Dermis blood vessel endothelial cell (primary cell): ENCODE measurements at places on chromosomes 4 and X. TPM values are rescaled to one million over a fixed set of nuclear protein-coding genes. Genes with fewer than 3 reads are reported as not detected.

SCRG1 gene
- total RNA-seq, result under 0.01 TPM in 1 of 2 replicates, not detected in the other

UGT2B15 gene
- not detected in 2 replicates for total RNA-seq

GPC4 gene
- 0.14 and 0.34 TPM in 2 replicates for total RNA-seq

SCLT1 gene
- total RNA-seq, result 11.1 and 12.6 TPM in 2 replicates

MYOZ2 gene
- under 0.01 TPM in 1 of 2 replicates, not detected in the other for total RNA-seq

EDA2R gene
- total RNA-seq, result 1.1 and 1.9 TPM in 2 replicates

UGT2B17 gene
- not detected in 2 replicates for total RNA-seq

BEND2 gene
- under 0.01 TPM in 1 of 2 replicates, not detected in the other for total RNA-seq

AMOT gene
- total RNA-seq, result 2.0 and 7.1 TPM in 2 replicates

ITM2A gene
- total RNA-seq, result 39.5 and 63.8 TPM in 2 replicates
